ENCODE measurements at places on chromosomes 1 and 21. TPM values are rescaled to one million over a fixed set of nuclear protein-coding genes. Genes with fewer than 3 reads are reported as not detected.

The GBP7 gene
- not detected for total RNA-seq

The ZBTB8A gene
- 6.2 TPM for total RNA-seq

The LHX4 gene
- total RNA-seq: not detected

The CCNL2 gene
- total RNA-seq: 143 TPM

The SLC44A5 gene
- total RNA-seq: 9.1 TPM

The GNG12 gene
- total RNA-seq: 190 TPM

The IL20 gene
- total RNA-seq: not detected

The S100A8 gene
- total RNA-seq: not detected

The ITLN1 gene
- total RNA-seq: 0.27 TPM

The TNFRSF1B gene
- 14.7 TPM for total RNA-seq

The CLCA4 gene
- not detected for total RNA-seq

The SLAMF9 gene
- not detected for total RNA-seq

The FMN2 gene
- total RNA-seq: not detected

The GUCA2A gene
- not detected for total RNA-seq

The FBLIM1 gene
- total RNA-seq: 319 TPM

The LRRC71 gene
- 0.36 TPM for total RNA-seq

The MEX3A gene
- total RNA-seq: 12.3 TPM

All from endothelial cell of coronary artery (primary cell).